ENCODE measurements at places on chromosomes 11 and 22. TPM values are rescaled to one million over a fixed set of nuclear protein-coding genes. Genes with fewer than 3 reads are reported as not detected.

The PRR33 gene
- not detected for total RNA-seq

The DRICH1 gene
- total RNA-seq = not detected

The PANX2 gene
- 0.16 TPM for total RNA-seq

The CATSPER1 gene
- 0.16 TPM for total RNA-seq

The MS4A4A gene
- total RNA-seq = not detected

The FOLR2 gene
- not detected for total RNA-seq

The SCARF2 gene
- 4.4 TPM for total RNA-seq

The MYBPC3 gene
- total RNA-seq = not detected

The PRODH gene
- total RNA-seq = not detected

The SPTBN2 gene
- total RNA-seq = 48.3 TPM

The TYMP gene
- 35.5 TPM for total RNA-seq

The USH1C gene
- total RNA-seq = not detected

The PDHX gene
- 18.9 TPM for total RNA-seq

The XRCC6 gene
- total RNA-seq = 336 TPM

The CYP2D6 gene
- total RNA-seq = 0.50 TPM

The SERGEF gene
- total RNA-seq = 10.2 TPM
